ENCODE measurements at places on chromosomes 11 and 22.

- DNase-seq, result no peak
These were observed 162.6 kb downstream of the BUD13 start for GRCh38 chr11:116610190-116610589.

GRCh38 chr11:19595840-19596751 lies 116.5 kb upstream of the NAV2 start:
- no peak for DNase-seq

- DNase-seq, result no peak
These were observed 232.7 kb downstream of the TENM4 start for GRCh38 chr11:79208126-79208525.

- no peak for DNase-seq
These were observed 30.2 kb downstream of the USP47 start for GRCh38 chr11:11871991-11872401.
